Fibroblast of skin of scalp (primary cell): ENCODE measurements at places on chromosomes 11 and 22.

- DNase-seq, result no peak
These were observed 887.6 kb downstream of the OPCML start for GRCh38 chr11:132644520-132645239.

- DNase-seq, result no peak
These were observed 6.2 kb downstream of the DUSP8 start for GRCh38 chr11:1565904-1566247.

DNA sequence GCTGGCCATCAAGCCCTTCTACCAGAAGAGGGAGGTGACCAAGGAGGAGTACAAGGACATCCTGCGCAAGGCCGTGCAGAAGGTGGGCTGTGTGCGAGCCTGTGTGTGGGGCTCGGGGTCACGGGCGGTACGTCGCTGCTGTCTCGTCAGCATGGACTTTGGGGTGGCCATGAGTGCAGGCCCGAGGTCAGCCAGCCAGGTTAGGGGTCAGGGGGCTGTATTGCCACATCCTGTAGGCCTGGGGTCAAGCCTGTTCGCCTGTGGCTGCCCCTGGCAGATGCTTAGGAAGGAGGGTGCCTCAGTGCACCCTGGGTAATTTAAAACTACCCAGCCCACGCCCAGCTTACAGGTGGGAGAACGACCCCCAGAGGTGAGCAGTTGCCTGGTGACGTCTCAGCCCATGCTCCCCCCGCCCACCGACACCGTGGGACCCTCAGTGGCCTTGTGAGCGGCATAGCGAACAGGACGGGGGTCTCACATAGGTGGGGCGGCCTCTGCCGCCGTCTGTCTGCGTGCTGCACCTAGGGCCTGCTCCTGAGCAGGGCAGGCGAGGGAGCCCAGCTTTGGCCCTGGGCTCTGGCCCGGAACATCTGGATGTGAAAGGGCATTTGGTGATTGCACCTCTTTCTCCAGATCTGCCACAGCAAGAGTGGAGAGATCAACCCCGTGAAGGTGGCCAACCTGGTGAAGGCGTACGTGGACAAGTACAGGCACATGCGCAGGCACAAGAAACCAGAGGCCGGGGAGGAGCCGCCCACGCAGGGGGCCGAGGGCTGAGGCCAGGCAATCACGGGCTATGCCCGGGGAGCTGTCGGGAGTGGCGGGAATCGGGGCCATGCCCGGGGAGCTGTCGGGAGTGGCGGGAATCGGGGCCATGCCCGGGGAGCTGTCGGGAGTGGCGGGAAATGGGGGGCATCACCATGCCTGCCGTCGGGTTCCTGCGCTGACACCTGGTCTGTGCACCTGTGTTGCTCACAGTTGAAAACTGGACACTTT is 4.5 kb downstream of the IRF7 start:
- DNase-seq, result no peak

DNA sequence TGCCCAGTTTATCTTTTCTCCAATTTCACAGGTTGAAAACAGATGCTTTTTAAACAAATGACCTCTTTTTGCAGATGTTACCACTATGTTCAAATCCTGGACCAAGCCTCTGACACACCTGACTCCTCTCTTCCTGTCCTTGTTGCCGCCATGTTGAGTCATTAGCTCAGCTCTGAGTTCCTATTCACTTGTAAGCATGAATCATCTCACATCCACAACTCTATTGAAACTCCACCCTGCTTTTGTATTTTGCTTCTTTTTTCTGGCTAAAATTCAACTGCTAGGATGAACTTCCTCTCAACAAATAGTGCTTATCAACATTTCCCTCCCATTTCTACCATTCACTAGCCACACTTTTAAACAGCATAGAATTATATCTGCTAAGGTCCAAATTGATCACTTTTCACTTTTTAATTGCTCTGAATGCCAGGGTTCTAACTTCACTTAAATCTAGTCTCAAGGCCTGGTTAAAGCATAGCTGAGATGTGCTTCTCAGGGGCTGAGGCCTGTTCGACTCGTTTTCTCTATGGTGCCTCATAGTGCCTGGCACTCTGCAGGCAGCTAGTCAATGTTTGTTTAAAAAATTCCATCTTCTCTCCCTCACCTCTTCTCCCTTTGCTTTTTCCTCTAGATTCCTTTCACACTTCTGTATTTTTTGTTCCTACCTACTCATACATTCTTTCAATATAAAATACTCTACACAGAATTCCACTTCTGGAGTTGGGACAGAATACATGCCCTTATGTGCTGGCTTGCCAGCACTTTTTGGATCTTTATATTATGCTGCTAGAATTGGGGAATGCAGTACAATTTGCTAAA is 3.9 kb downstream of the JOSD1 start:
- peak; percentile 67 for DNase-seq

DNA sequence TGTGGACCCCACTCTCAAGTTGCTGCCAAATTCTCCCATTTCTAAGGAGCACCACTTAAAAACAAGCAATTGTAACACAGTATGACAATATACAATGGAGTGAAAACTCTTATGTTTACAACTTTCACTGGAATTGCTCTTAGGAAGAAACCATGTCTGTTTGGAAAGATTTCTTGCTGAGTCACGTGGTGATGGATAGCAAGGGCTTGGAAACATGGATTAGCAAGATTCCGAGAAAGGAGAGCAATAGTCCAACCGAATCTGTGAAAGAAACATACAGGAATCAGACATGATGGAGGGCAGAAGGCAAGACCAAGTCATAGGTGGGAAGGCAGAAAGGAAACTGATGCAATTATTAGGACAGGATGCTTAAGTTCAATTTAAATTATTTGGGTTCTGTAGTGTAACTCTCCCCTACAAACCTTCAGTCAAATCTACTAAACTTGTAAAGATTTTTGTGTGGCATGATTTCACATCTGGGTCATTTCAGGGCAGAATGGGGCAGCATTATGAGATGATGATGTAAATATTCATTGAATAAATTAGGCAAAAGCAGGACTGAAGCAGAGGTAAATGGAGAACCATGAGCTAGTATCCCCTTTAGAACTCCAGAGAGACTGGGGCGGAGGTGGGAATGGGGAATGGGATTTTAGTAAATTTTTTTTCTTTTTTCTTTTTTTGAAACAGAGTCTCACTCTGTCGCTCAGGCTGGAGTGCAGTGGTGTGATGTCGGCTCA is 27.8 kb upstream of the THY1 start:
- peak; percentile 16 for DNase-seq

GRCh38 chr11:19853920-19854319 is 141.3 kb downstream of the NAV2 start:
- DNase-seq, result peak; percentile 46

GRCh38 chr11:32472226-32472625 is 36.9 kb upstream of the WT1 start:
- no peak for DNase-seq

GRCh38 chr11:63869683-63870082 is 30.8 kb downstream of the MARK2 start:
- no peak for DNase-seq

GRCh38 chr11:128757235-128757711 is 63.4 kb downstream of the FLI1 start:
- peak; percentile 18 for DNase-seq

- no peak for DNase-seq
These were observed 217.7 kb downstream of the MN1 start for GRCh38 chr22:27583856-27584255.

DNA sequence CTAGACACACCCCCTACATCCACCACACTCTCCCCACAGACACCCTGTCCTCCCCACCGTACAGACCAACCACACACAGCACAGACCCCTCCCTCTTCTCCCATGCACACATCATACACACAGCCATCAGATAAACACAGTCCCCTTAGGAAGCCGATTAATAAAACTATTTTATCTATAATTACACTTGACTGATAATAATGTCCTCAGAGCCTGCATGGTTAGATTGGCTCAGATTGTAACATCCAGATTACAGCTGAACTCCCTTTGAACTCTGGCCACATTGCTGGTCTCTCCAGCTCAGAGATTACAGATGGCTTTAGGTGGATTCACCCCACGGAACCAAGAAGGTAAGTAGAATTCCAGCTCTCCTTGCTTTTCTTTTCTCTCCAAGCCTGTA is 9.5 kb upstream of the ELF5 start:
- DNase-seq, result no peak

- no peak for DNase-seq
These were observed 16.9 kb downstream of the TUB start for GRCh38 chr11:8097926-8098325.

DNA sequence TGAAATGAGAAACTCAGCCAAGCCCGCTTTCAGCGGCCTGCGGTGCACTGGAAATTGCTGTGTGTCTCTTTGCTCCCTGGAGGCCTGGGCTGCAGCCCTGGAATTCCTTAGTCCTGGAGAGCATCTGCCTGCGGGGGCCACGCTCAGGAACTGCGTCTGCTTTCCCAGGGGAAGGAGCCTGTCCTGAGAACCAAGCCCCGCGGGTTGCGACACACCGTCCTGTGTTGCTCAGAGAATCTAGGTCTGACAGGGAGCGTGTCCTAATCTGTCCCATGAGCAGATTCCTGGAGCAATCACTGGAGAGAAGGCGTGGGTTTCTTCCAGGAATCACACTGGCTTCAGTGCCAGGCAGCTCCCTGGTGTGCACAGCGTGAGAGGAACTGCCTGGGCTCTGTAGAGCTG is 708.1 kb downstream of the BRD1 start:
- DNase-seq, result peak; percentile 24

GRCh38 chr11:6427516-6427915 is 8.6 kb upstream of the APBB1 start:
- no peak for DNase-seq

GRCh38 chr22:18096823-18097222 is 13.8 kb upstream of the TUBA8 start:
- DNase-seq, result no peak

- DNase-seq, result no peak
These were observed 4.3 kb upstream of the AMPD3 start for GRCh38 chr11:10450462-10451425.

- DNase-seq, result no peak
These were observed 353.4 kb downstream of the SOX6 start for GRCh38 chr11:16002942-16003341.

DNA sequence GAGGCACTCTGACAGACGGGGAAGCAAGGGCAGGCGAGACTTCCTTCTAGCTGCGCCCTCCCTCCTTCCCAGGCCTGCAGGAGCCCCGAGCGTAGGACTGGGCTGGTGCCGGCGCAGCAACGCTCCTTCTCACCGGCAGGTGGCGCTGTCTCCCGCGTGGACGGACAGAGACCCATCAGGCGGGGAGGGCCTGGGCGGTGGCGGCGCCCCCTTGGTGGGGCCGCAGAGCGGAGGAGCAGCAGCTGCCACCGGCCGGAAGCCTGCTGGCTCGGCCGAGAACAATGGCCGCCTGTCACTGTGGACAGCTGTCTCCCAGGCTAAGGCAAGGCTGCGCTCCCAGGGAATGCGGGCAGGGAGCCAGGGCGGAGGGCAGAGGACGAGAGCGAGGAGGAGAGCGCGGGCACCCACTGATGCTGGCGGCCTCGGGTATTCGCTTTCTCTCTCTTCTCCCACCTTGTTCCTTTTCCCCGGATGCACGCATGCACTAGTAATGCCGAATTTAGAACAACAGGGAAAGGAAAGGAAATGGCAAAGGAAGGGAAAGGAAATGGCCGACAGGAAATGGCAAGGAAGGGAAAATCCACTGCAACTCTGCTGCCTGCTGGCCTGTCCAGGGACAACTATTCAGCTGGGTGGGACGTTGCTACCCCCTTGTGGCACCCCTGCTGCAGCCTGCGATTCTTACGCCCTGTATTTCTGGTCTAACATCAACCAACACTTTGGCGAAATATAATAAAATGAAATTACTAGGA is 14.4 kb downstream of the PPM1F start:
- peak; percentile 91 for DNase-seq

- DNase-seq, result no peak
These were observed 55.9 kb downstream of the BMAL1 start for GRCh38 chr11:13333456-13333957.

DNA sequence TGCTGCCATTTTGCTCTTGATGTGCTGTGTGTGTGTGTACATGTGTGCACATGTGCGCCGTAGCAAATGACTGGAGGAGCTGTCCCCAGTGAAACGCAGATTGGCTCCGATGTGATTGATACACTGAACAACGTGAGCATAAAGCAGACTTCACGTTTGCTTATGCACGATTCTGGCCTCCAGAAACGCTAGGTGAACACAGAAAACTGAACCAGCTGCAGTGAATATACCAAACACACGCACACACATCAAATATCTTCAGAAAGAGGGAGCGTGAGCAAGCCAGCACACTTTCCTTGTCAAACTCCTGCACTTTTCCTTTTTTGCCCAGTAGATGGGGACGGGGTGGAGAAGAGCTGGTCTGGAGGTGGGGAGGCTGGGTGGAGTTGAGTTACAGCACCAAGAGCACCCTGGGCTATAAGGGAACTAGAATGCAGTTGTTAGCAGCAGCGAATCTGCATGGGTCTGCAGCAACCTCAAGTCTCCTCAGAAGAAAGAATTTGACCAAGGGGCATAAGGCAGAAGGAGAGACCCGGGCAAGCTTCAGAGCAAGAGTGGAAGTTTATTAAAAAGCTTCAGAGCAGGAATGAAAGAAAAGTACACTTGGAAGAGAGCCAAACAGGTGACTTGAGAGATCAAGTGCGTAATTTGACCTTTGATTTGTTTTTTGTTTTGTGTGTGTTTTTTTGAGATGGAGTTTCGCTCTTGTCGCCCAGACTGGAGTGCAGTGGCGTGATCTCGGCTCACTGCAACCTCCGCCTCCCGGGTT is 77.8 kb upstream of the CADM1 start:
- peak; percentile 42 for DNase-seq

DNA sequence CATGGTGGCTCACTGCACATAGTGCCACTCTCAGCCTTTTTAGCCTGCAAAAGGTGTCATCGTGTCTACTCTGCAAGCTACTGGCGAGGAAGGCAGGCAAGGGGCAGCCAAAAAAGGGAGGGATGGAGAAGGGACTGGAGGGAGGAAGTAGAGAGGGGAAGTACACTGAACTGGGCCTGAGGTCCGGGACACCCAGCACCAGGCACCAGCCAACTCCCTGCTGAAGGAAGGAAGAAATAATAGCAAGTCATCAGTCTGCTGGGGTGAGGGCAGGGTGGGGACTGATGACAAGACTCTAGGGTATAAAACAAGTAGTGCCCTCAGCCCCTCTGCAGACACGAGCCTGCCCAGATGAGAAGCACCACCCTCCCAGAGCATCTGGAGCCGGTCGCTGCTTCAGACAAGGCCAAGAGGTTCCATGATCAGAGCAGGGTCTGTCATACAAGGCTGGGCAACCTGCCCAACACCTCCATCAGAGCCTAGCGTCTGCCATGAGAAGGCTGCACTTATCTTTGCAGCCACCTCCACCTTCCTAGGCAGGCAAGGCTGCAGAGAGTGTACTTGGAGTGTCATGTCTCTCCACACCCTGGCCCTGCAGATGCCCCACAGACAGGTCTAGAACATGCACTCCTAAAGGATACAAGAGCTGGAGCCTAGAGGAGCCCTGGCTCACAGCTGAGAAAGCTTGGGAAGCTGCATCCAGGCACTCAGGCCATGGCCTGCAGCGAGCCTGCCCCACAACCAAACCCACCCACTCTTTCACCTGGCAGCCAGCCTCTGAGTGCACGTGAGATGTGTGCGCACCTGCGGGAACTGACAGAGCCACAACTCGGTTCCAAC is 9.0 kb upstream of the COMT start:
- DNase-seq, result no peak

DNA sequence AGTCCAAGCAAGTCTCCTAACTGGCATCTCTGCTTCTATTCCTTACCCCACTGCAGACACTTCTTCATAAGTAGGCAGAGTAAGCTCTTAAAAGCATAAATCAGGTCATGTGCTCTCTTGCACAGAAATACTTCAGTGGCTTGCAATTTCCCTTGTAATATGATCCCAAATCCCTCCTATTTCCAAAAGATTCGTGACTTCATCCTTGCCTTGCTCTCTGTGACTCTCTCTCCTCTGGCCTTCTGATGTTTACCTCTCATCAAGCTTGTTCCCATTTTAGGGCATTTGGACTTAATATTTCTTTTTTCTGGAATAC is 37.4 kb upstream of the NCR3LG1 start:
- DNase-seq, result peak; percentile 74

- no peak for DNase-seq
These were observed 105.4 kb upstream of the PITPNB start for GRCh38 chr22:28024422-28024888.
